ENCODE measurements at places on chromosomes 1 and 21.

- DNase-seq = no peak
Observed at GRCh38 chr21:29279558-29279957, 19.2 kb upstream of the BACH1 start.

DNA sequence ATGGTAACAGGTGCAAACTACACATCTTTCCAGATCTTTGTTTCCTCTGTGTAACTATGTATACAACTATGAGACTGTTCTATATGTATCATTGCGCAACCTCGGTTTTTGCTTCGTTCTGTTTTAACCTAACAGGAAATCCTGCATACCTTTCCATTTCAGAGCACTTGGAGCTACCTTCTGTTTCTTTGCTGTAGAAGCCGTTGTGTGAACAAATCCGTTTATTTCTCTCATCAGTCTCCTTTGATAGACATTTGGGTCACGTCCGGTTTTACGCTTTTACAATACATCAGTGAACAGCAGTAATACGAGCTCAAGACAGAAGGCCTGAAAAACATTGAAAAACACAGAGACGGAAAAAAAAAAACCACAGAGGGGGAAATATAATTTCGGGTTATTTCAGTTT lies 10.5 kb downstream of the ATP5IF1 start:
- no peak for DNase-seq

DNA sequence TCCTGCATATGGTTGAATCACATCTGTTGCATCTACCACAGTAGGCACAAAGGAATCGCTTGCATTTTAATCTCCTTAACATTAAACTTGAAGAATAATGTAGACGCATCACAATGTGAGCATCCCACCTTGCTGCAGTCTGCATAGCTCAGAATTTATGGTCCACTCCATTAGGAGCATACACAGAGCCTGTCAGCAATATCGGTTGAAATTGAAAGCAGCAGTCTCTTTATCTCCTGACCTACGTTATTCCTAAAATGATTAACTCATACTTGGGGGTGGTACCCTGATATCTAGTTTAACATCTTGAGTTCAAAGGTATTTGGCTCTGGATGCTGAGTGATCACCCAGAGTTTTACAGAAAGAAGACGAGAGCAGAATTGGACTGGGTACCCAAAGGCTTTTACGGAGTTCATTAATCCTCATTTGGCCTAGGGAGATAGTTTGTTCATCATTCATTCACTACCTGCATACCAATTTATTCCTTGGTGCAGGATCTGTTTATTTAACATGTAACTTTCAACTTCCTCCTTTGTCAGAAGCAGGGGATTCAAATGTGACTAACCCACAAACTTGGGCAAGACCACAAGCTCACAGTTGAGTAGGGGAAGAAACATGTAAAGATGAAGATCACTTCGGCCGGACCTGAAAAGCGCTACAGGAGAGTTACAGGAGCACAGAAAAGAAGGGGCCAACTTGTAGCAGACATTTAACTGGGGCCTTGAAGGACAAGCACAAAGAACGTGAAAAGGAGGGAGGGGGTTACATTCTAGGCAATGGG lies 187.9 kb downstream of the DAB1 start:
- no peak for DNase-seq

- no peak for DNase-seq
Observed at GRCh38 chr1:29916656-29917369, 680.5 kb downstream of the PTPRU start.

DNA sequence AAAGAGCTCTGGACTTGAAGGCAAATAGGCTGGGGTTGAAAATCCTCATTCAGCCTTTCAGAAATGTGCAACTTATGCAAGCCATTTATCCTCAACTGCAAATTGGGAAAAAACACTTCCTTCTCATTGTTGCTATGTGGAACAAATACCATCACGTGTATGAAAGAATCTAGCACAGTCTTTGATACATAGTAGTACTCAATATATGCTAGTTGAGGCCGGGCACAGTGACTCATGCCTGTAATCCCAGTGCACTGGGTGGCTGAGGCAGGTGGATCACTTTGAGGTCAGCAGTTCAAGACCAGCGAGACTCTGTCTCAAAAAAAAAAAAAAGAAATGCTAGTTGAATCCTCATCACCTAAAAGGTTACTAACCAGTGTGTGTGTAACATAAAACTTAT lies 8.2 kb downstream of the PI4KB start:
- DNase-seq = no peak

- DNase-seq = no peak
Observed at GRCh38 chr1:200157715-200158114, 130.2 kb downstream of the NR5A2 start.

DNA sequence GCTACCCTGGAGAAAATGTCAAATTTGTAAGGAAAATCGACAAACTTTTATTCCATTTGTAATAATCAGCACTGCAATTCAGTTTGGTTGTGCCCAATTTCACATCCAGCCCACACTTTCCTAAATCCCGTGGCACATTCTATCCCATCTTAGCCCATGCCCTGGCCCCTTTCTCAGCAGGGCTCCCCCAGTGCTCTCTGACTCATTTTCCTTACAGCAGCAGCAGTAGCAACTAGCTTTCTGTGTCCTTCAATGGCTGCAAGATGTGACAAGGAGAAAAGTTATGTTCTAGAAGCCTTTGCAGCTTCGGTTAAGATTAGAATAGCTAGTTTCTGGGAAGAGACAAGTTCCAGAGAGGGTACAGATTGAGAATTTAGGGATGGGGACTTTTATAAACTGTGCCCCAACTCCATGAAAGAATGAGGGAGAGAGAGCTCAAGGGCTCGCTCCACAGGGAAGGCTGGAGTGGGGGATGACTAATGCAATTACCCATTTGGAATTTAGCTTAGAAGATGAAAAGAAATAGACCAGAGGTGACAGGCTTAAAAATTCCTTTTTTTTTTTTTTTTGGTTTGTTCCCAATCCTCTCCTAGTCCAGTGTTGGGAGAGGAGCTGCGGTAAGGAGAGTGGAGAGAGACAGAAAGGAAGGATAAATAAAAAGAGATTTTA lies 47.0 kb upstream of the POU2F1 start:
- DNase-seq = no peak

DNA sequence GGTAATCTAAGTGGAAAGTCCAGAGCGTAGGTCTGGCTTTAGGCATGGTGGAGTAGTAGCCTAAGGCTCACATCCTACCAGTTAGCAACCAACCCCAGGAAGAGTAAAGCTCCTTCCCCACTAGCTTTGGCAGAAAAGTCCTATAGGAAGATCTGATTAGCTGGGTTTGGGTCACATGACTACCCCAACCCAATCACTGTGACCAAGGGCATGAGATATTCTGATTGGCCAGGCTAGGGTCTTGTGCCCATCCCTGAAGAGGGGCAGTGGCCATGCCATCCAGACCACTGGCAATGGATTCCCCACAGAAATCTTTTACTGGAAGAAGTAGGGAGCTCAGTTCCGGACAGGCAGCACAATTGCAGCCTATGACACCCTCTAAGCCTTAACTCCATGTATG lies 58.6 kb upstream of the CD34 start:
- no peak for DNase-seq

- DNase-seq = no peak
Observed at GRCh38 chr1:23564529-23565122, 5.3 kb upstream of the ID3 start.

DNA sequence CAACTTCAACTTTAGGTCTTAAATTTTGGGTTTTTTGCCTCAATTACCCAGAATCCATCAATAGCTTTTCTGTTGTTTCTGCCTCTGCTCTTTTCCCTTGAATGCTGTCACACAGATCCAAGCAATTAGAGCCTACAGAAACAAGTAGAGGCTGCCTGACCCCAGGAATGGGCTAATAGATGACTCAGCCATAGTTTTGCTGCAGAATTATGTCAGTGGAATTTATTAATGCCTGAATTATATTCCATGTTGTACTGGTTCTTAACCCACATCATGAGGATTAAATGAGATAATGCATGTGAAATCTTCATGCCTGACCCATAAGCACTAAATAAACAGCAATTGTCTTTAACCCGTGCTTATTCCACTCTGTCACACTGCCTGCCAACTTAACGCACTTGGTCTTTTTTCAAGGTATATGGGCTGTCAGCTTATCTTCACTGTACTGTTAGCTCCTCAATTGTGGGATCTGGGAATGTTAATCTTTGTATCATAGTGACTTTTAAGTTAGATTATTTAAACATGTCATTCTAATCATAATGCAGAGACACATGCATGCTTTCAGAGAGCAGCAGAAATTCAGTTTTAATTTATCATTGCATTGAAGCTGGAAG lies 213.3 kb downstream of the ROR1 start:
- no peak for DNase-seq

DNA sequence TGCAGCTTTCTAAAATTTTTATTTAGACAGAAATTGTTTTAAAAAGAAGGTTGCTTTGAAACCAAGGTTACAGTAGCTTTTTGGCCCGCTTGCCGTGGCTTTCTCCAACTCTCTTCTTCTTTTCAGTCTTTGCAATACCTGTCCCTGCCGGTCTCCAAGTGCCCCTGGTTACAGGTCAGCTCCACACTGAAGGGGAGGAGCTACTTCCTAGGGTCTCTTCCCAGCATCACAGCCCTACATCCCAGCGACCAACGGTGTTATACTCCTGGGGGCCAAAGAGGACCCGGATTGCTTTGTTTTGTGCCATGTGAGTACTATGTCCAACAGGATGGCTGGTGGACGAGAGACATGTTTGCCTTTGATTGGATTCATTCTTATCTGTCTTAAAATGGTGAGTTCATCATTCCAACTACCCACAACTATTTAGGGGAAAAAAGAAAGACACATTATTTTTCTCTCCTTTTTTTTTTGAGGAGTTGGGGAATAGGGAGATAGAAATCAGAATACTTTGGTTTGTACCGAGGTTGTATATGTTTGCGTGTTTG lies at the start of gene FNDC7:
TSS of gene FNDC7 (plus strand) at position 303 of the 545 bp plus-strand sequence. CDS start at position 329, 26 bp downstream.
- no peak for DNase-seq

DNA sequence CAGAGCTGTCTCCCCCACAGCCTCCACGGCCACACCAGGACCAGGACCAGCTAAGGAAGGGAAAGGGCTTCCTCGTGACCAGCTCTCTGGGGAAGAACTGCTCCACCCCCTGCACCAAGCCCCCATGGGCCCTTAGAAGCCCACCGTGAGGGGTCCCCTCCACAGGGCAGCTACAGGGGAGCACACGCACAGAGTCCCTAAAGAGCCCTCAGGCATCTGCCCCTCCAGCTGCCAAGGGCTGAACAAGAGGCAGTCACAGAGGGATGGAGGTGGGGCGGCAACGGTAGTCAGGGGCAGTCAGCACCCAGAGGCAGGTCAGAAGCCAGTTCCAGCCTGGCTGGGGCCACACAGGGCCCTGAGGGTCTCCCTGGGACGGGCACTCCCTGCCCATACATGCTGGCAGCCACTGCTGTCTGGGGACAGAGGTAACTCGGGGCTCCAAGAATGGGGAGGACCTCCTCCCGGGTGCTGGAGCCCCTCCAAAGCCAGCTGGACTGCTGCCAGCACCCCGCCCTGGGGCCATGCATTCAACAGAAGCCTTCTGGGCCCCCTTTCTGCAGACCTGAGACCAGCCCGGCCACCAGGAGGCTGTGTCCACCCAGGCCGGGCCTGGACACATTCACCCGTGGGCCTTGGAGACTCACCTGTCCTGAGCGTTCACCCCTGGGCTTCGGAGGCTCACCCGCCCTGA lies 18.7 kb downstream of the SLC19A1 start:
- DNase-seq = no peak

DNA sequence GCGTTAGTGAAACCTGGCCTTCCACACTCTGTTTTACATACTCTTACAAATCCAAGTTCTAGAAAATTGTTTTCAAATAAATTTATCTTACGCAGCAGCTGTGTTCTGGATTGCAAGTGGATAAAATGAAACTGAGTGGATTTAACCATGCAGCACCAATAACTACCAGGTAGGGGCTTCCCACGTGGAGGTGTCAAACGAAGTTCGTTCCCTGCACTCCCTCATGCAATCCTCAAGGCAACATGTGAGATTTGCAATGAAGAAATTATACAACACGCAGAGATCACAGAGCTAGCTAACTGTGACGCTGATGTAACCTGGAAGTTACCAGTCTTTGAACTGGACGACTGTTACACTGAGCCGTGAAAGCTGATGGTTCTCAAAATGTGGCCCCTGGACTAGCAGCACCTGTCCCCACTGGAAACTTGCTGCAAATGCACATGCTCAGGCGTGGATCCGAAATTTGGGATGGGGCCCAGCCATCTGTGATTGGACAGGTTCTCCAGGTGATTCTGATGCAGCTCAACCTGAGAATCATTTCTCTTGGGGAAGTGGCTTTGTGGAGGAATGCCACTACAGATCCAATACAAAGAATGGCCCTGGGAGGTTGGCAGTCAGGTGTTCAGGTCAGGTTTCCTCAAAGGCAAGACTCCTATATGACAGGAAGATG lies 36.3 kb downstream of the RSPH1 start:
- no peak for DNase-seq
